ENCODE measurements at places on chromosomes 12 and 14.

GRCh38 chr12:130983328-130984017 is 29.8 kb downstream of the ADGRD1 start:
- no peak for DNase-seq

DNA sequence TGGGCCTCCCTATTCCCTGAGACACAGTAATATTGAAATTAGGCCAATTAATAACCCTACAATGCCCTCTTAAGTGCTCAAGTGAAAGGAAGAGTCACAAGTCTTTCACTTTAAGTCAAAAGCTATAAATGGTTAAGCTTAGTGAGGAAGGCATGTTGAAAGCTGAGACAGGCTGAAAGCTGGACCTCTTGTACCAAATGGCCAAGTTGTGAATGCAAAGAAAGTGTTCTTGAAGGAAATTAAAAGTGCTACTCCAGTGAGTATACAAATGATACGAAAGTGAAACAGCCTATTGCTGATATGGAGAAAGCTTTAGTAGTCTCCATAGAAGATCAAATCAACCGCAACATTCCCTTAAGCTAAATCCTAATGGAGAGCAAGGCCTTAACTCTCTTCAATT is 140.8 kb downstream of the PTCSC3 start:
- DNase-seq = no peak

- no peak for DNase-seq
Observed at GRCh38 chr12:94952325-94952724, 51.2 kb downstream of the NDUFA12 start.

- no peak for DNase-seq
Observed at GRCh38 chr12:39490500-39491282, 47.8 kb upstream of the KIF21A start.

DNA sequence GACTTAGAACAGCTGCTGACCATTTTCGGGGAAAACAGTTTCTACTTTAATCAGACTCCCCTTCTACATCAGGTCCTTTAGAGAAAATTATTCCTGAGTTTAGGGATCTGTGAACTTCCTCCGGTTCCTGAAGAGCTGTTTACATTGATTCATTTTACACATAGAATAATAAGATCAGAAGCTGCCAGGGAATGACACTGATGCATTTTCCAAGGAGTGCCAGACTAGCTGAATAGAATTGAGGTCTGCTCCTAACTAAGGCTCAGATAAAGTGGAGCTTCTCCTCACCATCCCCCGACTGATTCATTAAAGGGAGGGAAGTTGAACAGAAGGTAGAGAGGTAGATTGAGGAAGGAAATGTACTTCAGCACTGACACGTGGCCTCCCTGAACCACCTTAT is 41.9 kb upstream of the PSMA6 start:
- no peak for DNase-seq

GRCh38 chr12:107533218-107533617 is 152.4 kb upstream of the PWP1 start:
- DNase-seq = no peak

DNA sequence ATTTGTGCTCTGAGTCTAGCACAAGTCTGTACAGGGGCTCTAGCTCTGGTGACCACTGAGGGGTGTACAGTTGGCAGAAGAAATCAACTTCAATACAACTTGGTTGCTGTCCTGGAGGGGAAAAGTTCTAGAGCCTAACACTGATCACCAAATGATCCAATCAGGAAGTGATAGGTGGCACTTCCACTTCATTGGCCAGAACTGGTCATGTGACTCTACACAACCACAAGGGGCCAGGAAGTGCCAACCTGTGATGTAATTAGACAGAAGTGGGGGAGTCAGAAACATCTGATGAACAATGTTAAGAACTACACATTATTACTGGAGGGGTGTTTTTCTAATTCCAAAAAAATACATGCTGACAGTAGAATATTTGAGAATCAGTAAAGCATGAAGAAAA is 401.6 kb downstream of the VRK1 start:
- DNase-seq = no peak

DNA sequence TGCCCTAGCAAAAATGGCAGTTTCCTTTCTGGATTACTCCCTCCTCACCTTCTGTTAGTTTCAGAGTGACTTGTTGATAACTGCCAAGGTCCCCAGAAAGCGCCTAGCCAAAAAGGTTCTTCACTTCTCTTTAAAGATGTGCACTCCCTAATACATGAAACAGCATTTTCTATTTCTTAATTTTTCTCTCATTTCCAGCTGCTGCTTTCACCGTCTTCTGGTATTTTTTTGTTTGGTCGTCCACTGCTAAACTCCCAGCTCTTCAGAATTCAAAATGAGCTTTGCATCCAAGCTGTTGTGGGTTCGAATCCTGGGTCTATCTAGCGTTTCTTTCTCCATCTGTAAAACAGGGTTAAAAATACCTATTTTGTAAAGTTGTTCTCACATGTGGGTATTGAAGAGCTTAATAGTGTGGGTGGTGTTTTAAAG is 397 bp upstream of the BORCS5 start:
- DNase-seq = no peak

GRCh38 chr14:105248368-105249181 is at the start of gene BTBD6:
Gene BTBD6 (plus strand): TSS chr14:105248533. CDS start chr14:105248712, 179 bp downstream.
- peak; percentile 74 for DNase-seq

- DNase-seq = no peak
Observed at GRCh38 chr12:58988643-58989344, 68.5 kb upstream of the LRIG3 start.

DNA sequence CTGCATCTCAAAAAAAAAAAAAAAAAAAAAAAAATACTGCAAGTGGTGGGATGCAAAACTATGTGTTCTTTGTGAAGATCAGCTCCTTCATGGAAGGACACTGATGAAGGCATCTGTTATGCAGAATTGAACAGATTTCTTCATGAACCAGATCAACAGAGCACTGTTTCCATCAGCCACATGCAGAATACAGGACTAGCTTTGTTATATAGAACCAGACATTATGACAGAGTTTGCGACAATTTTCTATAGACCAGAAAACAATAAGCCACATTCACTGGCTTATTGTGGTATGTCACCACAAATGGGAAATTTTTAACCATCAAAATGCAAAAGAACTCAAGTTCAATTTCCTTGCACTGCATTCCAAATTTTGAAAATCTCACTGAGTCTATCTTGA is 34.7 kb downstream of the CIT start:
- no peak for DNase-seq

DNA sequence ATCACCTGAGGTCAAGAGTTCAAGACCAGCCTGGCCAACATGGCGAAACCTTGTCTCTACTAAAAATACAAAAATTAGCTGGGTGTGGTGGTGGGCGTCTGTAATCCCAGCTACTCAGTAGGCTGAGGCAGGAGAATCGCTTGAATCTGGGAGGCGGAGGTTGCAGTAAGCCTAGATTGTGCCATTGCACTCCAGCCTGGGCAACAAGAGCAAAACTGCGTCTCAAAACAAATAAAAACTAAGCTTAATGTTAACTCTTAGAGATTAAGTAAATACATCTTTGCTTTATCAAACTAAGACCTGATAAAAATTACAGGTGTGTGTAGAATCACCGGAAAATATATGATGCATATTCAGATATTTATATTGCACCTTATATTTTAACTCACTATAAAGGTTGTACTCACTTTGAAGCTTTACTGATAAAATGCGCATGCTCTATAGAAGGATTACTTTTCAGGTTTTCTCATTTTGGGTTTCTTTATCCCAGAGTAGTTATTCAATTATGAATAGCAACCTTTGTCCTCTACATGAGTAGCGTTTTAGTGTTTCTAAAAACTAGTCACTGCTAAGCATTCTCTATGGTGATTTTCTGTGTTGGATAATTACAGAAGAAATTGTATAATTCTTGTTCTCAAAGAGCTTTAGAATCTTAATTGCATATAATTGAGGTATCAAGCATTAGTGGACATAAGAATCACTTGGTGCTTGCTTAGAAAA is 9.4 kb downstream of the ARID4A start:
- DNase-seq = no peak

DNA sequence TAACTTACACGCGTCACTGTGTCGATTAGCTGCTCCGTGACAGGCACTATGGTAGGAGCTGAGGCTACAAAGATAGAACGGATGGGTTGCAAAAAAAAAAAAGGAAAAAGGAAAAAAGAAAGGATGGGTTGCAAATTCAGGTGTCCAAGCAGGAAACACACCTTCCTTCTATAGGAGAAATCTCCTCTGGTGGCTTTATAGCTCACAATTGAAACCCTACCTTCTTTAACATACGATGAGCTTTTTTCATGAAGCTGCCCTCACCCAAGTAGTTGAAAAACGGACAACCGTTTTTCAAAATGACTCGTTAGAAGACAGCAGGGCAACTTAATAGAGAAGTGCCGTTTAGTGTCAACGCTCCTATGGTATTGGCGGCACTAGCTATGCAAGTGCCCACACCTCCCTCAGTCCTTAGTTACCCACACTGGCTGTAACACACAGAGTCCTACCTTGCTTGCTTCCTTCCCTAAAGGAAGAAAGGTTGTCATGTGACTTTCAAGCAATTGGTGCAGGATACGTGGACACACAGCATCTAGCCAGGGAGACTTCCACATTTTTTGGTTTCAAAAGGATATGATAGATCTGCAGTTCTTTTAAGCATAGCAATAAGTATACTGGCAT is 682 bp upstream of the TRIP11 start:
- DNase-seq = no peak

- no peak for DNase-seq
Observed at GRCh38 chr12:101619858-101620761, 25.3 kb downstream of the MYBPC1 start.

DNA sequence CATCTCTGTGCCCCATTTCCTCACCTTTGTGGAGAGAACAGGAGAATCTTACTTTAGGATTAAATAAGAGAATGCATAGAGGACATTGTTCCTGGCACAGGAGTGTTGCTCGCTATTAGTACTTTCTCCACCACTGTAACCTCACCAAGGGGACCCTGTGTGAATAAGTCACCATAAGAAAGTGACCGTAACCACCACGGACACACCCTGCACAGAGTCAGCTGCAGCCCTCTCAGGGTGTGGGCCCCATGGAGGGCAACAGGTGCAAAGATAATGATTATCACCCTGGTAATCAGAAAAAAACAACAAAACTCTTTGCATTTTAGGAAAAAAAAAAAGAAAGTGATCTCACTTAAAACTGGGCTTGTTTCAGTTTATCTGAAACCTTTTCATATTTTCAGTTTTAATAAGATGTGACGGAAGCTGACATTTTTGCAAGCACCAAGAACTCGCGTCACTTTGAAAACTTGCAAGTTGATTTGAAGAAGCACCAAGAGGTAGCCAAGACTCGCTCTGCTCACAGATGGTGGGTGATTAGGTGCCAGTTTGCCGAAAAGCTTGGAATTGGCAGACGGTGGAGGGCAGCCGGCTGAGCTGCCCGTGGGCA is 87.0 kb upstream of the VRK1 start:
- no peak for DNase-seq

GRCh38 chr12:96988919-96989318 is 81.9 kb downstream of the NEDD1 start:
- DNase-seq = no peak

DNA sequence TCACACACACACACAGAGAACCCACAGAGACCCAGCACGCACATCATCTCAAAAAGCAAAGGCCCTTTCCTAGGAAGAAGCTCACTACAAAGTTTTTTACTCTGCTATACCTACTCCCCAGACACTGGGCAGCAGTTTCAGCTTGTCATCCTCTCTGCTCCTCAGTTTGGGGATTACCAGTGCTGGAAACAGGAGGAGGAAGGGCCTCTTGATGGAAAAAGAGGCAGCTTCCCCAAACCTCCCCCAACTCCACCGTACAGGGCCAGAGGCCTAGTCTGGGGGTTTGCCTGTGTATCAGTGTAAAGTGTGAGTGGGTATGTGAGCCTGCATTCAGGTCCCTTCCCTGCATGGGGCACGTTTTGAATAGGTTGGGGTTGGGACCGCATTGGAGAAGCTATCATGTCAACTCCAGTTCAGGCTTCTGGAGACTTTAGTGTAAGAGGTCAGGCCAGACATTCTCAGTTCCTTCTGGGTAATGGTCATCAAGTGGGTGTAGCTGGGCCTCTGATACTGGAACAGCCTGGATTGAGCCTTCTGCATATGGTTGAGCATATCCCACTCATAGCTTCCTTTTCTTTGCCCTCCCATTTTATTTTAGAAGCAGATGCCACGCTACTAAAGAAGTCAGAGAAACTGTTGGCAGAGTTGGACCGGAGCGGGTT is 1.2 kb downstream of the REM2 start:
- DNase-seq = no peak

GRCh38 chr14:105128059-105128458 is 40.5 kb downstream of the JAG2 start:
- DNase-seq = no peak

DNA sequence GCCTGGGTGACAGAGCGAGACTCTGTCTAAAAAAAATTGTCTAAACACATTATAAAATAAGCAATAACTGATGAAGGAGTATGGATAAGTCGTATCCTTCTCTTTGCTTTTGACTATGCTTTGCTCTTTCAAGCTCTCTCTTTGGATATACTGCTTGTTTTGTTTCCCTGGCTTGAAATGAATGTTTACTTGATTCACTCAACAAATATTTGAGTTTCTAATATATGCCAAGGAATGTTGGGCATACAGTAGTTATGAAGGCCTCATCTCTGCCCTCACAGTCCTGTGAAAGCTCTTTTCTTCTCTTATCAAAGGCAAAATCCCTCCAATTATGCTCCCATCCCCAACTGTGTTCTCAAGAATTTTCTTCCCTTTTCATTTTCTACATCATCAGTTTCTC is 123.5 kb downstream of the PTPRR start:
- no peak for DNase-seq

Data from activated CD4-positive, alpha-beta T cell treated with anti-CD3 and anti-CD28 coated beads, Interleukin-2, amount 50 U/mL, for 24 hours (primary cell).